ENCODE measurements at places on chromosomes 5 and 9.

DNA sequence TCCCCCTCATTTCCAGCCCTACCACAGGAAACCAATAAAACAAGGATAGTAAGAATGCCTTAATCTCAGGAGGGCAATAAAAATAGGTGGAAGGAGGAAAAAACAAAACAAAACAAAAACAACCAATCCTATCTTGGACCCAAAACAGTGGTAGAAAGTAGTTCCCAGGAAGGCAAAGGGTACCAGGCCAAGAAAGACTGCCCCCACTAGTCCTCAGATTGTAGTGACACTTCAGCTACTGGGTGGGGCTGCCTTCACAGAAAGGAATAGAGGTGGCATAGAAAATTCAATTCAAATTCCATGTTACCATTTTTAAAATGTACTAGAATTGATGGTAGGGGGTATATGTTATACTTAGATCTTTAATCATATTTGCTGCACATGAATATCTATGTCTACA is 59.3 kb downstream of the DPYSL3 start:
- DNase-seq: no peak

DNA sequence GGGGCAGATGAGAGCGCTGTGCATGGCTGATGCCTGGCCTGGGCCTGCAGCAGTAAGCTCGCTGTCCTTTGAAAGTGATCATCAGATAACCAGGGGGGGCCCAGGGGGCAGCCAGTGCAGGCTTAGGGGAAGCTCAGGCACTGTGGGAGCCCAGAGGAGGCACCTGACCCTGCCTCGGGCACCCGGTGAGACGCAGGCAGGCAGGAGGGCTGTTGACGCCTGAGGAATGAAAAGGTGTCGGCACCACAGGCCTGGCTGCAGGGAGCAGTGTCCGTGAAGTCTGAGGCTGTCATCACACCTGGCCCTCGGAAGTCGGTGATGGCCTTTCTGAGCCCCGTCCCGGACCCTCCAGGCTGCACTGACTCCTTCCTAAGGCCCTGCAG is 84.6 kb downstream of the RXRA start:
- DNase-seq: no peak

GRCh38 chr9:26746357-26747072 is 146.1 kb downstream of the CAAP1 start:
- no peak for DNase-seq

- no peak for DNase-seq
Observed at GRCh38 chr9:134871697-134872340, 8.8 kb upstream of the FCN2 start.

GRCh38 chr5:88142886-88143692 is 125.6 kb downstream of the TMEM161B start:
- DNase-seq: no peak

All from anterior cingulate cortex (tissue), 58 donors.